ENCODE measurements at places on chromosomes 1 and 21. TPM values are rescaled to one million over a fixed set of nuclear protein-coding genes. Genes with fewer than 3 reads are reported as not detected.

DNA sequence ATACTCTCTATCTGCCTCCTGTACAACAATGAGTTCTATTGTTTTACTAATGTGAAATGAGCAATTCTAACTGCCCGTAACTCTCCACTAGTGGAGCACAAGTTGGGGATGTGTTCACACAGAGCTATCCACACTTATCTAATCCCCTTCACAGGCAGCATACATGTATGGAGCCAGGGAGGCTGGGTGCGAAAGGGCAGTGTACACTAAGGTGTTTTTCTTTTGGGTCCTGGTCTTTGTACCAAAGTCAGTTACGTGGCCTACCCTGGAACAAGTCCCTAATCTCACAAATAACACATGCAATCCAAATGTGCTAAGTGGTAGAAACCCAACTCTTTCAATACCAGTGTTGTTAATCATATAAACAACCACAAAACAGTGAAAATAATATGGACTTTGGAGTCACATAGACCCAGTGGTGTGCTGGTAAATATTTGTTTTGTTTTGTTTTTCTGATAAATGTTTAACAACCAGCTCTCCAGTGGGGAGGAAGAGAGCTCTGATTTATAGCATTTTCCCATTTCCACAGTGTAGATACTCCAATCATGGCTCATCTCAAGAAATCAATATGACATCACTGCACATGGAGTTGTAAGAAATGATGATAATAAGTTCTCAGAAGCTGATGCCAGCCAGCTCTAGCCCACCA is 319.9 kb upstream of the DUSP10 start:
- DNase-seq = no peak

PRR9 gene
- total RNA-seq = not detected

TSACC gene
- not detected for total RNA-seq

HSPG2 gene
- total RNA-seq = 269 TPM

ANKRD35 gene
- 1.1 TPM for total RNA-seq

CCDC18 gene
- 2.9 TPM for total RNA-seq

OR2T11 gene
- total RNA-seq = not detected

- DNase-seq = no peak
Observed at GRCh38 chr1:246617768-246618167, 51.5 kb downstream of the CNST start.

DNA sequence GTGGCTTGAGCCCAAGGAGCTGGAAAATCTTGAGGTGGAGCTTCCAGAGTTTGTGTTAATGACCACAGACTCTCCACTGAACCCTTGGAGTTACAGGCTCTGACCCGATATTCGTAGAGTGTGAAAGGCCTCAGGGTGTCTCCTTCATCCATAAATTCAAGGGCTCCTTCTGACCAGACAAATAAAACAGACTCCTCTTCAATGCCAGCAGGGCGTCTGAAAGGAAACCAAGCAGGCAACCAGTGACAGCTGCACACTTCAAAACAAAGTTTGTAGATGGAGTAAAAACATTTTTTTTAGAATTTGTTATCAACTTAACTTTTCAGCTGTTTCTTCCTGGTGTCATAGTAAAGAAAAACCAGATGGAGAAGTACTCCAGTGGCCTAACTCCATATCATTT is 161.1 kb downstream of the KCTD3 start:
- no peak for DNase-seq

DNA sequence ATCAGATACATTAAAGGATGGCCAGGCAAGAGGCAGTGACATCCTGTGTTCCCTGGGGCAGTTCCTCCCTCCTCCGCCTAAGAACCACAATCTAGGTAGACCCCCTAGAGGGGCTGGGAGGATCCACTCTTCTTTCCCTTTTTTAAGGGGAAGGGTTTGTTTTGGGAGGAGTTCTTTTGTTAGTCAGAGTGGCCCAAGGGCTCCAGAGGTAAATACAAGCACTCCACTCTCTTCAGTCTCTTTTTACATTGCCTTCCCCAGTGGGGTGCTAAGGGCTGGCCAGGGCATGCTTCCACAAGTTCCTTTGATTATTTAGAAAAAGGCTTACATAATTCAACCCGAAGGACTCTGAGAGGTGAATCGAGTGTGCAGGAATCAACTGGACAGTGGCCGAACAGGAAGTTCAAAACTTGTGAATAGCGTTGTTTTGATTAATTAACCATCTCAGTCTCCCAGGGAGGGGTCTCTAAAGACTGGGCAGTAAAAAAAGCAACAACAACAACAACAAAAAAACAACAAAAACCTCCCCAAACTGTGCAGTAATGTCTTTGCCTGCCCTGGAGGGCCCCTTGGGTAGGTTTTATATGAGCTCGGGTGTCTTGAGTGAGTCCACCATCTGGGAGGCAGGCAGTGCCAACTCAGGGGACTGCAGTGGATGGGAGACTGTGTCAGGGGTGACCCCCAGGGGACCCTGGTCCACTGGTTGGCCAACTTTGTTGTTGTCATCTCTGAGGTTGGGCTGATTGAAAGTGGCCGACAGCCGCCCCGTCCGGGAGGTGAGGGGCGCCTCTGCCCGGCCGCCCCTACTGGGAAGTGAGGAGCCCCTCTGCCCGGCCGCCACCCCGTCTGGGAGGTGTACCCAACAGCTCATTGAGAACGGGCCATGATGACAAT is 33.2 kb upstream of the ENO1 start:
- no peak for DNase-seq

GJA4 gene
- 19.1 TPM for total RNA-seq

DNAJC16 gene
- 17.1 TPM for total RNA-seq

- DNase-seq = no peak
Observed at GRCh38 chr1:93729502-93729901, 47.9 kb upstream of the BCAR3 start.

DNA sequence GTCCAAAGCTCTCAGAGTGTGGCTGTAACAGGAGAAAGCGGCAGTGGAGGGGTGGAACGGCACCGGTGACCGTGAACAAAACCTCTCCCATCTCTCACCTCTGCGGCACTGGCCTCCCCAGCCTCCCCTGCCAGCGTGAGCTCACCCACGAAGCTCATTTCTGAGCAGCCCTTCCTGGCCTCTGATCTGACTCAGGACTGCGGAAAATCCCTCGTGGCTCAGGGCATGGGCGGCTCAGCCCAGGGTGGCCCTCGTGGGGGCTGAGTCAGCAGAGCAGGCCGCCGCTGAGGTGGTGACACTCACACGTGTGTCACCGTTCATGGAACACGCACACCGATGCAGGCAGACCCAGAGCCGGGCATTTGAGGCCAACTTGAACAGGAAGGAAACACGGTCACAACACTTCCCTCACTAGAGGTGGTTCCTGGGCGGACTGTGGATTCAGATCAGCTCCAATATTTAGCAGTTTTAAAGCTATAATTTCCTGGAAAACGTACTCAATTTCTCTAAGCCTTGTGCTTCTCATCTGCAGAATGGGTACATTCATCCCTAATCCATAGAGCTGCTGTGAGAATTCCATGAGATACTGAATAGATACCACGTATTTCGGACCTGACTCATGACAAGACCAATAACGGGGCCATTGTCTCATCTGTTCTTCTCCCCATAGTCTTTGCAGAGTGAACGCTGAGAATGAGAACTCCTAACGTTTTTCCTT is 115.0 kb upstream of the TMPRSS2 start:
- no peak for DNase-seq

RYR2 gene
- total RNA-seq = 828 TPM

- no peak for DNase-seq
Observed at GRCh38 chr1:182229921-182230491, 161.6 kb downstream of the GLUL start.

- DNase-seq = no peak
Observed at GRCh38 chr21:42724226-42724920, 71.0 kb downstream of the PDE9A start.

DNA sequence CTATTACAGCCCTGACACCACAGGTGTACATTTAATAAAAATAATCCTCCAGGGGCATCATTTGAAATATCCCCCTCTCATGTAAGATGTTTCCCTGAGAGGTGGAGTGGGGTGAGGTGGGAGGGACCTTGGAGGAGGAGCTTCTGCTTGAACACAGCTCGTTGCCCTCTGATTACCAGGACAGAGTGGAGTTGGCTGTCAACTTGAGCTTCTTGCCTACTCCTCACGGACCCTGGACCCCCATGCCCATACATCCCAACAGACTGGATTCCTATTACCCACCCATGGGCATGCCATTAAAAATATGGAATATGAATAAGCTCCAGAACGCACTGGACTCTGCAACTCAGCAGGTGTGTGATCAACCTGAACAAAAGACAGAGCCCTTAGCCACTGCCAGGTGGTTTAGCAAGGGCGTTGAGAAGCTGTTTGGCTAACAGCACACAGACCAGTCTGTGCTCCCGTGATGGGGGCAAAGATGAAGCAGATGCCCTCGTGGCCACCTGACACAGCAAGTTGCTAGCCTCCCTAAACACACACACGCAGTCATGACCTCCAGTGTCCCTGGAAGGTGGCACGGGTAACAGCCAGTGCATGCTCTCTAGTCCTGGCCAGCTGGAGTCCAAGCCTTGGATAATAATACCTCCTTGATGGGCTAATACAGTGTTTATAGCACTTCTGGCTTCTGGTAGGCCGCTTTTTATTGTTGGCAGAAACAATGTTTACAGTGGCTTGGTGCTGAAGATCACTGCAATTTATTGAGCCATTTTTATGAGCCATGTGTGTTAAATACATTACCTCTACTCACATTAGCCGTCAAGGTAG is 155.0 kb downstream of the TOMM20 start:
- no peak for DNase-seq

CD48 gene
- 2.4 TPM for total RNA-seq

PSMG1 gene
- total RNA-seq = 19.5 TPM

- no peak for DNase-seq
Observed at GRCh38 chr1:201089596-201089995, 22.6 kb downstream of the CACNA1S start.

DNAJC6 gene
- total RNA-seq = 3.6 TPM

NCAM2 gene
- 4.4 TPM for total RNA-seq

GRCh38 chr1:117834416-117834815 is 95.0 kb downstream of the GDAP2 start:
- DNase-seq = no peak

GRCh38 chr1:205454903-205455335 is 926 bp downstream of the BLACAT1 start:
- DNase-seq = no peak

GRCh38 chr1:10649517-10650201 is 146.8 kb downstream of the CASZ1 start:
- no peak for DNase-seq

GRCh38 chr1:150186789-150187559 is 37.3 kb downstream of the PLEKHO1 start:
- DNase-seq = no peak

DNA sequence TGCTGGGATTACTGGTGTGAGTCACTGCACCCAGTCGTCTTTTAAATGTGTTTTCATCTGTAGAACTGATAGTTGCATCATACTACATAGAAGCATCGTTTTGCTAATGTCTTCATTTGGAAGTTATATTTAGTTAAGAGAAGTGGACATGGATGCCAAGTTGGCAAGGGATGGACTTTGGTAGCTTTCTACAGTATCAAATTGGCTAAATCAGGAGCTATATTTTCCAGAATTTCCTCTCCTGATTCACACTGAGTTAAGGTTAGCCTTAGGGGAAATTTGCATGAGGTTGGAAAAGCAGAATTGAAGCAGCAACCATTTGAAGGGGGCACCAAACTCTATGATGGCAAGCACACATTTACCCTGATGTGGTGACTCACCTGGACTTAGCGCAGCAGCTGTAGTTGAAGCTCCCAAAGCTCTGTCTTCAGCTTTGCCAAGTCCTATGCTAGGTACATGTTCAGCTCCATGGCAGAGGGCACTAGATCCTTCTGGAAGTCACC is 43.9 kb downstream of the DUSP10 start:
- no peak for DNase-seq

- DNase-seq = no peak
Observed at GRCh38 chr1:236000781-236001180, 64.1 kb downstream of the NID1 start.

GRCh38 chr1:31238986-31239613 is 587 bp downstream of the NKAIN1 start:
- DNase-seq = no peak

DNA sequence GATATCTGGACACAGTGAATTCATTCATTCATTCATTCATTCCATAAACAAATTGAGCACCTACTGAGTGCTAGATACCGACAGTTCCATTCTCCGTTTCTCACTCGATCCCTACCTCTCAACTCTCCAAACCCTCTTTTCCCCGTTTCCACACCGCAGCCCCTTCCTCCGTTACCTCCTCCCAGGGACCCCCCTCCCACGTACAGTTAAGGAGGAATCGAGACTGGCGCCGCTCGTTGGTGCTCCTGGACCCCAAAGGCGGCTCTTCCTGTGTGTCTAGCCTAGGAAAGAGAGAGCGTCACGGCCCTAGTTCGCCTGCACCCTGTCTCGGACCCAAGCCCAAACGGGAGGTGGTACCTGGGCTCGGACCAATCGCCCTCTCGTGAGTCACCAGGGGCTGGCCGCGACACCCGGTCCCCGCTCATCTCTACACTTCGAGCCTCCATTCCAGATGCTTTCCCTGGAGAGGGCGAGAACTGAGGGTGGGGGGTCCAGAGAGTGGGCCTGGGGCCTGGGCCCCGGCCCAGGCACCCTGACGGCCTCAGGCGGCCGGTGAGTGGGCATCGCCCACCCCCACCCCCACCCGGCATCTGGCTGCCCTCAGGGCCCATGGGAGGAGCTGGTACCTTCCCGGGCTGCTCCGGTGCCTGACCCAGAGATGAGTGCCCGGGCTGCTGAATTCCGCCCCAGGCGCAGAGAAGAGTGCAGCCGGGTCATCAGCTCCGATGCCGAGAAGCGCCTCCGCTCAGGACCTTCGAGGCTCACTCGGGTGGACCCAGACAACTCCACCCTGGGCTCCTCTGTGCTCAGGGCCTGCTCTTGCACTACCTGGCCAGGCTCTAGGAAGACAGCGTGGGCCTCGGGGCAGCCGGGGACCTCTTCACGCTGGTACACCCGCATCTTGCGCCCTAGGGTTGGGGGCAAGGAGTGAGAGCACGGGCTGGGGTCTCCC is 4.9 kb downstream of the ARHGEF19 start:
- no peak for DNase-seq

- DNase-seq = no peak
Observed at GRCh38 chr1:90593312-90593711, 123.8 kb downstream of the BARHL2 start.

DNA sequence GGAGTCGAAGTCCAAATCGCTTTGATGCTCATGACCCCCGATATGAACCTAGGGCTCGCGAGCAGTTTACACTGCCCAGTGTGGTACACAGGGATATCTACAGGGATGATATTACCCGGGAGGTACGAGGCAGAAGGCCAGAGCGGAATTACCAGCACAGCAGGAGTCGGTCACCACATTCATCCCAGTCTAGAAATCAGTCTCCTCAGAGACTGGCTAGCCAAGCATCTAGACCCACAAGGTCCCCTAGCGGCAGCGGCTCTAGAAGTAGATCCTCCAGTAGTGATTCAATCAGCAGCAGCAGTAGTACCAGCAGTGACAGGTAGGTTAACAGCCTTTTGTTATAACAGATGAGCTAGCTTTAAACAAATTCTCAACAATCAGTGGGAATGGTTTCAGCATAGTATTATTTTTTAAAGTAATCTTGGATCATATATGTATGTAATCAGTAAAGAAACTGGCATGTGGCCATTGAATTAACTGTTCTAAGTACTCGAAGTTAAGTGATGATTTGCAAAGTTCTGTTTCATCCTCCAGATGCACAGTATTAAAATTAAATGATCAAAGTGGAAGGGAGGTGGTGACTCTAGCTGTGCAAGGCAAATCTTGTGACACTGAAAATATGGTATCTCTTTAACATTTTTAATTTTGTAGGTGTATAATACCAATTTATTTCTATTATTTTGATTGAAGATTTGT is 29.0 kb downstream of the SPEN start:
- DNase-seq = no peak

- no peak for DNase-seq
Observed at GRCh38 chr1:151807131-151807530, 1.9 kb upstream of the LINGO4 start.

Data from left ventricle myocardium superior (tissue), 1 donor.